ENCODE measurements at places on chromosomes 1 and 21.

GRCh38 chr1:43671626-43672330, 21.8 kb downstream of the KDM4A start:
- no peak for DNase-seq

DNA sequence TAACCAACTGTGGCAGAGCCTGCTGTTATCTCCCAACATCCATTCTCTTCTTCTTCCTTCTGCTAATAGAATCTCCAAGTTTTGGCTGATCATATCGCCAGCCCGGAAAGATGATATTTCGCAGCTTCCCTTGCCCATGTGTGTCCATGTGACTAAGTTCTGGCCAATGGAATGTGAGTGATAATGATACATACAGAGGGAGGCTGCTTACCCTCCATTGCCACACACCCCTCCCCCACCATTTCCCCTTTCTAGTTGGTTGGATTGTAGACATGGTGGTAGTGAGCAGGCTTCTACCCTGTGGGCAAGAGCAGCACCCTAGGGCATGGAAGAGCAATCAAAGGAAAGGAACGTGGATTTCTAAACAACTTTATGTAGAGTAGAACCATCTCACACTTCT, 48.8 kb downstream of the SLC9C2 start:
- DNase-seq: no peak

DNA sequence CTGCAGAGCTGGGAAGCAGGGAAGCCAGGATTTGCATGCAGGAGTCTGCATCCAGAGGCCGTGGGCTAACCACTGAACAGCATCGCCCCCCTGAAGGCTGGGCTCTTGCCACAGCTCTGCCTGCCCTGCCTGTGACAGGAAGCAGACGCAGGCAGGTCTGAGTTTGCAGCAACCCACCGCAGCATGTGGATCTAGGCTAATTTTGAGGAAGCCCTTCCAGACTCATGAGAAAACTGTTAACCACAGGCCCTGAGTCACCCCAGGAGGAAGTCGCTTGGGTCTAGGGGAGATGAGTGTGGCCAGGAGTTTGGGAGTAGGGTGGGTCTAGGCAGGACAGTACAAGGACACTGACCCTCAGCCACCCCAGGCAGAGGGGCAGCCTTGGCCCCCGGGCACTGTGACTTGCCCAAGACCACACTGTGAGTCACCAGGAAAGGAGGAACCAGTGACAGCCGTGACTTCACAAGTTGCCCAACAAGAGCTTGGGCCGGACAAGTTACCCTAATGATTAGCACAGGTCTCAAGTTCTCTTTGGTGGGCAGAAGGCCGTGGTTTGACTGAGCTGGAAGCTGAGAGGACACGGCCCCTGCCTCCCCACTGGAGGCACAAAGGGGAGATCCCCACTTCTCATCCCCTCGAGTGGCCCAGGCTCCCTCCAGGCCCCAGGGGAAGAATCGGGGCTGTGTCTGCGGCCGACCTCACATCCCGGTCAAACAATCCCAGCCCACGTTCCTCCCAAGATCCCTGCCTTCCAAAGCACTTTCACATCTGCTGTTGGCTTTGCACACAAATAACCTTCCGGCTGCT, 826 bp downstream of the LAPTM5 start:
- no peak for DNase-seq

DNA sequence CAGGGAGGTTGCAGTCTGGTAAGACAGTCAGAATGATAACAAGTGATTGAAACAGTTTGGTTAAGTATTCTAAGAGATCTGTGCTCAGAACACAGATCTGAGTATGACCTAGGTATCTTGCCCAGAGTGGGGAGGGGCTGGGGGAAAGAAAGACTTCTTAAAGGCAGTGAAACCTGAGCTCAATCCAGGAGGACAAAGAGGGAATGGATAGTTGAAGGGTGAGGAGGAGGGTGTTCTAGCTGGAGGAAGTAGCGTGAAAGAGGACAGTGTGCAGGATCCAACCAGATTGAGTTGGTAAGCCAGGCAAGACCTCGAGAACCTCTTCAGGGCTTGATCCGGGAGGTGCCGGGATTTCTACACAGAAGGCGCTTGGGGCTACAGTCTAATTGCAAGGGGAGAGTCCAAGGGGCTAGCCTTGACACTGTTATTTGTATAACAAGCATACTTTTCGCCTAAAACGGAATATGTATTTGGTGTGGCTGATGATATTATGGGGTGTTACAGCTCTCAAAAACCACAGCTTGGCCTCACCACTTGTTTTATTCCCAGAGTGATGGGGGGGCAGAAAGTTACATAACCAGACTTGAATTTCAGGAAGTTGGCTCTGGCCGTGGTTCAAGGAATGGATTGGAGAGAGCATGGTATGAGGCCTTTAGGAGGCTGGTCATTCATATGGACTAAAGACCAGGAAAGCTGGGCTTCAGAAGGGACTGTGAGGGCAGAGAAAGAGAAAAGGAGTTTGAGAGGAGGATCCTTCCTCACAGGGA, 19.1 kb downstream of the RCSD1 start:
- DNase-seq: no peak

DNA sequence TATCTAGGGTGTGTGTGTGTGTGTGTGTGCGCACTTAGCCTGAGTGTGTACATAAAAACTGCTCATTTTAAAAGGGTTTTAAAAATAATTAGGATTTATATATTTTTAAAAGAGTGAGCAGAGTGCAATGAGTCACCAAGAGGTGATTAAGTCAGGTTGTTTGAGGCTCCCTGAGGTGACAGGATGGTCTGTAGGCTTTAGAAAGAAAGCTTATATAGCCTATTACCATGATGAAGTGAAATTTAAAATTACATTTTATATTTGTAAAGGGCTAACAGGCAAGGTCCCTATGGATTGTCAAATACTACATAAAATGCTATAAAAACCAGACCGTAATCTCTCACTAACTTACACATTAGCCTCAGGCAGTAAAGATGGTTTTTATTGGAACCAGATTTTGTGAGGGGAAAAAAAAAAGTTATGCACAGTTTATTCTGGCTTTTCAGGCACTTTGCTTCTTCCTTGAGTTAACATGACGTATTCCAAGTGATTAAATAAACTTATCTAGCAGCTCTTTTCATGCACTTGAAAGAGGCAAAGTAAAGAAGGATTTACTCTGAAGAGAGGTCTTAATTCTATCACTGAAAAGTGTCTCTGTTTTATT, 711.7 kb upstream of the PTBP2 start:
- no peak for DNase-seq

DNA sequence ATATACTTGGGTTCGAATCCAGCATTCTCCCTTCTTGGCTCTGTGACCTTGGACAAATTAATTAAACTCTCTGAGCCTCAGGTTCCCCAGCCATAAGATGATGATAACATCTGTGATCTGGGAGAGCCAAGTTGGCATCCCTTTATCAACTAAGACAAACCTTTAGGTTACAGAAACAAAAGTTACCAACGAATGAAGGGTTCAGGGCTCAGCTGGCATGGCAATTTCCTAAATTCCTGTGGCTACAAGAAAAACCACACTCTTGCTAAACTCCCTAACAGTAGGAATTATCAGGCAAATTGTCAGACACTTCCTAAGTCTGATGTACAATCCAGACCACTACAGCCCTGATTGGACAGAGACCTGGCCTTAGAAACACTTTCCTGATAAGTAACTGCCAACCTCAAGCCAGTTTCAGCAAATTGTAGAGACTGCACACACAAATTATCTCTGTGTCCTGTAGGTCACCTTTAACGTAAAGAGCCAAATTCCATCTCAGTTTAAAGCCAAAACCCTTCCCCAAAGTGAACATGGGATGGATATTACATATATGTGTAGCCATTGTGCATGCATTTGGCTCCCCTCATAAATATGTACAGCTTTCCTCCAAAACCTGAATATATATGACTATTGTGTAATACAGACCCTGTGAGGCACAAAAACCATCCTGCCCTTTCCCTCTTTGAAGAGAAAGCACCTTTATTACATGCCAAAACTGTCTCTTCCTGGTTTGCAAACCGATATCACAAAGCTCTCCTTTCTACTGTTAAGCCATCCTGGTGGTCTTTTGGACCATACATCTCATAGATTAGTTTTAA, 39.5 kb upstream of the EDARADD start:
- DNase-seq: no peak

DNA sequence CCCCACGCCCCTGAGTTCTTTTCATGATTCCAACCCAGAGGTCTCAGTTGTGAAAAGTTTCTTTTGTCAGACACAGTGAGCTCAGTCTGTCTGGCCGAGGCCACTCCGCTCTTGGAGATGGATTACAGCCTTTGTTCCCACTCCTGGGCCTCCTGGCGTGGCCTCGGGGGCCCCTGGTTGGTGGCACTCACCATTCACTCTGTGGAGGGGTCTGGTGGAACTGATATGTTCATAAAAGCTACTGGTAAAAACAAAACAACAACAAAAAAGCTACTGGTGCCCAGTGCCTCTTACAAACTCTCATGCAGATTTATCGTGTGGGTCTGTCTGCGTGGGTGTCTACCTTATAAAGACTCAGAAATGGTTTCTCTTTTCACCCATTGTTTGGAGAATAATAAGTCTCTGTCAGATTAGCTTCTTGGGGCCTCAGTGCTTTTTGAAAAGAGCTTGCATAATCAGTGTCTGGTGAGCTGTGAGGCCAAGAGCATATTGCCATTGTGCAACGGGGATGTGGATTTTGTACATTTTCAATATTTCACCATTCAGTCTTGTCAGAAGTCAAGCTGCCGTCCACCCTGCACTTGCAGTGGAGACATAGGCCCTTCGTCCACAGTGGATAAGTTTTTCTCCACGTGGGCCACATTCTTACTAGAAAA, 86.7 kb downstream of the GALNT2 start:
- no peak for DNase-seq

GRCh38 chr1:117758444-117759316, 152.8 kb downstream of the TENT5C start:
- peak; percentile 80 for DNase-seq

- DNase-seq: no peak
These were observed 227.3 kb upstream of the TMEM51 start for GRCh38 chr1:14926229-14926628.

- no peak for DNase-seq
These were observed 47.0 kb upstream of the SDC3 start for GRCh38 chr1:30955448-30956015.

DNA sequence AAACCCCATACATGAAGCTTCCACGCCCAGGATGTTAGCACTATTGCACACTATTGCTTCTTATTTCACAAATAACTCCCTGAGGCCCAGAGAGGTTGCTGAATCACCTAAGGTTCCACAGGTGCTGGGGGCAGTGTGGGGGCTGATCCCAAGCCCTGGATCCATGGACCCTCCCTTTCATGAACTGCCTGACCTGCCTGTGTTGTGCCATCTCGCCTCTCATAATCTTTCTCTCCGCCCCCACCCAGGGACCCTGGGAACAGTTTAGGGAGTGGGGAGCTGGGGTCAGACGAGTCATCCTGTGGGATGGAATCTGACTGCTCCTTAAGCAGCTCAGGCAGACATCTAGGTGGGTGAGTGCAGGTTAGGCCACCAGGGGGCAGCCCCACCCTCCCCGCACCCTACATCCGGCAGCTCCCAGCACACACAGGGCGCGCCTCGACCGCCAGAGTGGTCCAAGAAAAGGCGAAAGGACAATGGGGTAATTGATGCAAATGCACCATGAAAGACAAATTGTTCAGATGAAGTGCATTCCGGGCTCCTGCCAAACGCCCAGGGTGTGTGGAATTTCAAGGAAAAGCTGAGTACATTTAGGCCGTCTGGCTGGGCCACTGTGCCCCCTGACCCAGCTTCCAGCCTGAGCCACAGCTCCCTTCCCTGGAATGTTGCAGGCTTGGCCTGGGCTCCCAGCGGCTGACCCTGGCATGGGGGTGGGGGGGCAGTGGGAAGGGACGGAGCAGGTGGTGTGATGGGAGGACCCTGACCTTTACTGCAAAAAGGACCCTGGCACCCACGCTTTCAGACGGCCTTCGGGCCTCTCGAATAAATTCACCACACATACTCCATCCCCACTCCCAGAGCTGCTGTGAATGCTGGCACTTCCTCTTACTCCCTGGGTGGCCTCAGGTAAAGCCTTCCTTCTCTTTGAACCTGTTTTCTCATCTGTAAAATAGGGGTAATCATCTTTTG, 20.8 kb downstream of the PHLDA3 start:
- no peak for DNase-seq

- no peak for DNase-seq
These were observed 37.5 kb upstream of the ANGPTL1 start for GRCh38 chr1:178908358-178908757.

- no peak for DNase-seq
These were observed 841.5 kb downstream of the KCNT2 start for GRCh38 chr1:195766709-195767108.

- DNase-seq: no peak
These were observed 188.9 kb upstream of the EDN2 start for GRCh38 chr1:41673378-41673777.

DNA sequence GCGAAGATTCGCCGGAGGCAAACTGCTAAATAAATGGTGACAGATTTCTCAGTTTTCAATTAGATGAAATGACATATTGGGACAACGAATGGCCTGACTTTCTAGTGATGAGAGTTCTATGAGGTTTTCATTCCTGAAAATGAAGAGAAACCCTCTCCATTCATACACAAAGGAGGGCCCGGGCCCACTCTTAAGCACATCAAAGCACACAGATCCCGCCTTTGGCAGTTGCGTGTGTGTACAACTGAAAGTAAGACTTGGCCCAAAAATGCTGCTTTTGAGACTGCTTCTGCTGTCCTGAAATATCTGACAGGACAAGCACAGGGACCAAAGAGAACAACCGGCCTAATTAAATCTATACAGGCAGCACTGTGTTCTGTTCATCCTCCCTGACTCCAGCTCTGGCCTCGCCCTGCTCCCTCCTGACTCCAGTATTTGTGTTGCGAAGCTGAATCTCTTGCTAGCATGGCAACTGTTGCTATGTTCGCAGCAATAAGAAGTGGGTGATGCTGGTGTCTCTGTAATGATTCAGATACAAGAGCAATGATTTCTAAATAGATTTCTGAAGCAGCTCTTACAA, 7.4 kb downstream of the LRRC53 start:
- DNase-seq: no peak

DNA sequence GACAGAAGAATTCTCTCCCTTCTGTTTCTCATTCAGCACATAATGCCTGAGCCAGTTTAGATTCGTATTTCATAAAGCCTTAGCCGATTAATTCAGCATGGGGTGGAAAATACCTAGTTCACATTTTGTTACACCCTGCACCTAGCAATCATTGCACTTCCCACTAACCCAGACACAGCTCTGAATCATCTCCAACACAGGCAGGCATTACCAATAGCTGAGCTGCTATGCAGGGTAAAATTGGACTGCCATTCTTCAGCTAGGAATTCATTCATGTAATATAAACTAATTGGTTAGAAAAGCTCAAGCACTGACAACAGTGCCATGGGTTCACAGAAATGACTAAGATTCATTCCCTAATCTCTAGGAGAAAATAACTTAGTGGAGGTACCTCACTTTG, 26.9 kb upstream of the NKAIN1 start:
- no peak for DNase-seq
